ENCODE measurements at places on chromosomes 5 and 9. TPM values are rescaled to one million over a fixed set of nuclear protein-coding genes. Genes with fewer than 3 reads are reported as not detected.

Gene ZFAND5
- total RNA-seq: 216 TPM

Gene SIT1
- not detected for total RNA-seq

Gene SCGB3A2
- not detected for total RNA-seq

Gene MED22
- total RNA-seq: 38.9 TPM

Gene MAT2B
- 75.0 TPM for total RNA-seq

Gene CERCAM
- 24.1 TPM for total RNA-seq

Measured in M059J (cell line).